AG10803 (cell line): ENCODE measurements at places on chromosomes 16 and 17.

DNA sequence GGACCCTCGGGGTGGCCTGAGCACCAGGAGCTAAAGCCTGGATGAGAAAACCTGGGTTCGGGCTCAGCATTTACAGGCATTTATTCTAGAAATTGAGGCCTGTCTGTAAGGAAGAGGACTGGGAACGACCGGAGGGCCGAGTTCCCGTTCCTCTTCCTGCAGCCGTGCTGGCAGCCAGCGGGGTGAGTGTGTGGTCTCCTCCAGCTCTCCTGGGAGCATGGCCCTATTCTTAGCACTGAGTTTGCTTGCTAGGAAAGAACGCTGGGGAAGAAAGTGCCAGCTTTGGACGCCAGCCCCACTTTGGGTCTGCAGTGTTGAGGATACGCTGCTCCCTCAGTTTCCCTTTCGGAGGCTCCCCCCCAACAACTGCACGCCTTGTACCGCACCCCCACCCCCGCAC, 49.6 kb downstream of the MGAT5B start:
- no peak for DNase-seq

DNA sequence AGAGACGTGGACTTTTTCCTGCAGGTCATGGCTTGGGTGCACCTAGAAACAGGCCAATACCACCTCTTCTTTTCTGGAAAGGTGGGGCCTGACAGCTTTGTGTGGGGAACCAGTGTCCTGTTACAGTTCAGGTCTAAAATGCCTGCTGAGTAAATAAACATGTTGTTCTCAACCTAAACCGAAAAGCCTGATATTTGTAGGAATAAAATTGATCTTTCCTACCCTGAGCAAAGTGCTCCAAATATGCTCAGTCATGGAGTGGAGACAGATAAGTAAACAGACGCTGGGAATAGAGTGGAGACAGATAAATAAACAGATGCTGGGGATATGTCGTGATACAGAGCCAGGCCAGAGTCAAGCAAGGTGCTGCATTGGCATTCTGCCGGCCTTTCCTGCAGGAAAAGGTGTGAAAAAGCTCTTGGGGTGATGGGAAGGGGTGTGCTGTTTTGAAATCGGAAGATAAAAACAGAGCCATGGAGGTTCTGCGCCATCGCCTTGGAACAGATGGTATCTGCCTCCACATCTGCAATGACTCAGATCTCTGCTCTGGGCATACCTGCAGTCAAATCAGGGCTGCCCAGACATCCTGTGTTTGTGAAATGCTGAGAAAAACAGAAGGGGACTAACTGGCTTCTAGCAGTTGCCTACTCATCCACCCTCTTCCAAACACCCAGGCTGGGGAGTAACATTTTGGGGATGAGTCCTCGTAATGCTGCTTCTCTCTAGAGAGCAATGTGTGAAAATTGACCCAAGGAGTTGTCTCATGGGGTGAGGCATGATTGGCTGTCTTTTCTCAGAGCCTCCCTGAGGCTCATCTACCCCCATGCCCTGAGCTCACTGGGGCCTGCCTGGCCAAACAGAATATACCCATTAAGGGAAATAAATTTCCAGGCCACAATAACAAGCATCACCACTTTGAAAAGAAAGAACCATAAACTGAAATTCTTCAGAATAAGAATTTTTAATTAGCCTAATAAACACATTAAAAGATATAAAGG, 16.8 kb upstream of the TRPV2 start:
- no peak for DNase-seq

DNA sequence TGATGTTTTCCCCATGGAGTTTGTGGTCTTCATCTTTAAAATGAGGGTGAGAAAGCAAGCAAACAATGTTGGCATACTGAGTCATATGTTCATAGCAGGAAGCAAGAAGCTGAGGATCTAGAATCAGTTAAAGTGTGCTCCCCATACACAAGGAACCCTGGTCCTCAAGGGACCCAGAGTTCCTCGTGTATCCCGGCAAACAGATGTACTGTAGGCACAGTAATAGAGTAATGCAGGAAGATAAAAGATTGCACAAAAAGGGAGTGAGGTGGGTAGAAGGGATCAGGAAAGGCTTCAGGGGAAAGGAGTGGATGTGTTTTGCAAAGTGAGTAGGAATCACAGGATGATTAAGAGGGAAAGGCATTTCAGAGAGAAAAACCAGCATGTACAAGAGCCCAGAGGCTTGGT, 412.3 kb upstream of the CDH11 start:
- DNase-seq: peak; percentile 46

DNA sequence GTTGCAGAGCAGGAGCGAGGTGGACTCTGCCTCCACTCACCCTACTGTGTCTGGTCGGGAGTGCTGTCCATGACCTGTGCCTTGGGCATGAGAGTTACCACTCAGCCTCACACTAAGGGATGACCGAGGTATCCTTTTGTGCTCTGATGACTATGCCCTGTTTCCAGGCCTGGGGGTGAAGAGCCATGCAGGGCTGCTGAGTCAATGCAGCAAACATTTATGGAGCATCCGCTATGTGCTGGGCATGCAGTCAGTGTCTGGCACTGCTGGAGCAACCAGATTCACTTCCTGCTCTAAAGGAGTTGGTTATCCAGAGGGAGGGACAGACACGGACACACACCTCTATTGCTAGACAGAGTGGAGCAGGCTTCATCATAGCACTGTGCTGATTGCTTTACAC, 7.6 kb upstream of the HNF1B start:
- peak; percentile 79 for DNase-seq

DNA sequence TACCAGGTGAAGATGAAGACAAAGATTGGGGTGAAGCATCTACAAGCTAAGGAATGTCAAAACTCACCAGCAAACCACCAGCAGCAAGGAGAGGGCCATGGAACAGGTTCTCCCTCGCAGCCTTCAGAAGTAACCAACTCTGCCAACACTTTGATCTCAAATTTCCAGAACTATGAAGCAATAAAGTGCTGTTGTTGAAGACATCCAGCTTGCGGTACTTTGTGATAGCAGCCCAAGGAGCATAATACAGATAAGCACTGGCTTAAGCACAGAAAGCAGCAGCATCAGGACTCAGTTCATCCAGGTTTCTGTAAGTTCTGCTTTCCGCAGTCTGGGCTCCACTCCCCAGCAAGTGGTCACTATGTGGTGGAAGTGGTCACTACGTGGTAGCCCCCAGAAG, 16.0 kb upstream of the CDRT4 start:
- no peak for DNase-seq

DNA sequence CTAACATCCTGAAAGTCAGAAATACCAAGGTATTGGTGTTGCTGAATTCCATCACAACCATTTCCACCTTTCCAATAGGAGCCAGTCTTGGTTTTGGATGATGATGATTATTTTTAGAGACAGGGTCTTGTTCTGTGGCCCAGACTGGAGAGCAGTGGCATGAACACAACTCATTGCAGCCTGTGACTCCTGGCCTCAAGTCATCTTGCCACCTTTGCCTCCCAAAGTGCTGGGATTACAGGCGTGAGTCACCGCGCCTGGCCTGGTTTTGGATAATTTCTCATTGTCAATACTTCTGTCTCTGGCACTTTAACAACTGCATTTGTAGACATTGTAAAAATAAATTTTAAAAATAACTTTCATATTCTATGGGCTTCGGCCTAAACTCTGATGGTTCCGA, 22.6 kb downstream of the STAT5B start:
- DNase-seq: no peak

GRCh38 chr17:15894258-15894657, 50.7 kb upstream of the ADORA2B start:
- DNase-seq: no peak

DNA sequence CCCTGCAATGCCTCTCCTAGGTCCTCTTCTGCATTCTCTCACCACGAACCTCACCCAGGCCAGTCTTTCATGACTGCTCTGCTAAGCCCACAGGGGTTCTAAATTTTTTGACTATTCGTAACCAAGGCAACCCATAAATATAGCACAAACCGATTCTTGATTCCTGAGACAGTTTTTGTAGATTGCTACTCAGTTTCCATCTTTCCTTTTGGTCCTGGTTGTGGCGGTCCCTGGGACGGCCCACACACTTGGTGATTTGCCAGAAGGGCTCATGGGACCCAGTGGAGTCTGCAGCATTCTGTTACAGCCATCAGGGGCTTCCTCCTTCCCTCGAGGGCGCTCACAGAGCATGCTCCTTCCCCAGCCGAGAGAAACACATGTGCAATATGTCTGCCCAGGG, 23.4 kb upstream of the MGAT5B start:
- no peak for DNase-seq

DNA sequence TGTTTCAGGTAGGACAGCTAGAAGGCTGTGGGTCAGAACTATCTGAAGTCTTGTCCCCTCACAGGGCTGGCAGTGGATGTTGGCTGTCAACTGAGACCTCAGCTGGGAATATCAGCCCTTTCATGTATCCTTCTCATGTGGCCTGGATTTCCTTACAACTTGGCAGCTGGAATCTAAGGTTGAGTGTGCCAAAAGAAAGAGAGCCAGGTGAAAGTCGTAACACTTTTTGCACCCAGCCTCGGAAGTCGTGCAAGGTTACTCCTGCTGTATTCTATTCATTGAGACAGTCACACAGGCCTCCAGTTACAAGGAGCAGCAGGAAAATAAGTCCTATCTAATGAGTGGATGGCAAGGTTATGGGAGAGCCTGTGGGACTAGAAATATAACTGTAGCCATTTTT, 52.6 kb upstream of the DNAH9 start:
- DNase-seq: no peak

GRCh38 chr17:56593646-56594319, at the start of gene NOG:
Gene NOG (plus strand): TSS chr17:56593699. CDS start chr17:56594224, 525 bp downstream.
- DNase-seq: peak; percentile 78

DNA sequence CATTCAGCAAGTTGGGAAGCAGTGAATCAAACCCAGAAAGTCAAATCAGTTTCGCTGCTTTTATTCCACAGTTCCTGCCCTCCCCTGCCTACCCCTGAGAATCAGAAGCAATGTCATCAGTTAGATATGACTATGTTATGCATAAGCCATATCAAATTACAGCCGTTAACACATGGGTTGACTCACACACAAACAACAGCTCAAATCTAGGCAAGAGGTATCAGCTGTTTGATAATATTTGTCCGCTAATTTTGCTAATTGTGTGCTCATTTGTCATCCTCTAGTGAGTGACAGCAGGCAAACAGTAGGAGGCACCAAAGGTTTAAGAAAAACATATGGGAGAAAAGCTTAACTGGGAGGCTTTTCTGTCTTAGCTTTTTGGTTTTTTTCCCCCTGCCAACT, 327.4 kb upstream of the CCL2 start:
- no peak for DNase-seq

- no peak for DNase-seq
These were observed 2.1 kb upstream of the PVALEF start for GRCh38 chr17:81163051-81163695.

DNA sequence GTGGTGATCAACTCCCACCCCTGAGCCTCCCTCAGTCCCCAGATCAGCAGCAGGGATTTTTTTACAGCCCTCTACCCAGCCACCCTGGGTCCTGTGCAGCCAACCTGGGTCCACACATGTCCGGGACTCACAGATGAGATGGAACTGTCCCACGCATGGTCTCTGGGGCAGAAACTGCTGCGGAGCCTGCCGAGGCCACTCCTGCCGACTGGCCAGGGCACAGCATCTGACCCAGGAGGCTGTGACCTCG, 48.0 kb upstream of the ZCCHC14 start:
- no peak for DNase-seq

- no peak for DNase-seq
These were observed 177.2 kb downstream of the FOXL1 start for GRCh38 chr16:86755571-86756006.

DNA sequence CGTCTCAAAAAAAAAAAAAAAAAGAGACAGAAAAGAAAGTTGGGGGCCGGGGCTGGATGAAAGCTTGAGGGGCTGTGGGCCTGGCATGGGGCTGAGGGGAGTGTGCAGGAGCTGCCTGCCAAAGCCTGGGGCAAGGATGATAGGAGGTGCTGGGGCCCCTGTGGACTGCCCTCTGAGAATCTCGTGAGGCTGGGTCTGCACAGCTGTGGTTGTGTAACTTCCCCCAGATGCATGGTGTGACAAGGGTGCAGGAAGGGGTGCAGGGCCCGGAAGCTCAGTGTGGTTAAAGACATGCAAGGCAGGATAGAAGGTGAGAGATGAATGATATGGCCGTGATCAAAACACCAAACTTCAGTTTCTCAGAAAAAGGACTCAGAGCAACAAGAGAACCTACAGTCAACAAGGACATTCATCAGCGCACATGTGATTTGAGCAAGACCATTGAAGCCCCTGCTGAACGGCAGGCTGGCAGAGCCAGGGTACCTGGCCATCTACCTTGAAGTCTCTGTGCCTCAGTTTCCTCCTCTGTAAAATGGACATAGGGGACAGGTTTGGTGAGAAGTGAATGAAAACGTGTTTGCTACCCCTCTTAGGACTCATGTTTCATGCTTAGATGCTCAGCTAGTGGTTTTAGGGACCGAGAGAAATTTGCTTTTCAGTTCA, 9.6 kb downstream of the IL32 start:
- no peak for DNase-seq

DNA sequence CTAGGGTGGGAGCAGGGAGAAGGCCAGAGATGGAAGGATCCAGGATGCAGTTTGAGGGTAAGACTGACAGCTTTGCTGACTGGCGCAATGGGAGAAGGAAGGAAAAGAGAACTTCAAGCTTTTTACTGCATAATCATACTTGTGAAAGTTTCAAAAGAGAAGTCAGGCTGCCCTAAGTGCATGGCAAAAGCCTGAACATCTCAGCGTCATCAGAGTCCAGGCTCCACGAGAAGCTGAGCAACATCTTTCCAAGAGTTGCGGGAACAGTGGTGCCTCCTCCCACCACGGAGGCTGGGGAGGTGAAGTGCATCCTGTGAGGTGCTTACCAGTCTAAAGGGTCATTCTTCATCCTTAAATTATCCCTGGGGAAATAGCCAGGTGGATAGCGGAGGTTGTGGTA, 26.9 kb upstream of the SLC38A8 start:
- DNase-seq: no peak

GRCh38 chr17:79290726-79291125, 216.1 kb downstream of the ENGASE start:
- no peak for DNase-seq

- DNase-seq: peak; percentile 25
These were observed at the start of gene SLC16A11 for GRCh38 chr17:7043497-7044198. Gene SLC16A11 (minus strand): TSS chr17:7044092. CDS start chr17:7043513, 579 bp downstream.

DNA sequence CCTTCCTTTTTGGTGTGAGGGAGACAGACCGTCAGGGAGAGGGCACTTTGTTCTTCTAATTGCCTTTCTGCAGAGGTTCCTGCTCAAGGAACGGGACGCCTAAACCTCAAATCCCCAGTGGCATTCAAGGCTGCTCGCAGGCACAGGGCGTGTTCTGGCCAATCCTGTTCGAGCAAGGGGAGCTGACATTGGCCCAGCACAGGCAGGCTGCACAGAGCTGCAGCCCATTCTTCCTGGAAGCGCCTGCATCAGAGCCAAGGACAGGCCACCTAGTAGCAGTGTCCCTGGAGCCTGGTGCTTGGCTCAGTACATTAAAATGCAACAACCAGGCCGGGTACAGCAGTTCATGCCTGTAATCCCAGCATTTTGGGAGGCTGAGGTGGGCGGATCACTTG, 72.2 kb upstream of the CREBBP start:
- peak; percentile 75 for DNase-seq

DNA sequence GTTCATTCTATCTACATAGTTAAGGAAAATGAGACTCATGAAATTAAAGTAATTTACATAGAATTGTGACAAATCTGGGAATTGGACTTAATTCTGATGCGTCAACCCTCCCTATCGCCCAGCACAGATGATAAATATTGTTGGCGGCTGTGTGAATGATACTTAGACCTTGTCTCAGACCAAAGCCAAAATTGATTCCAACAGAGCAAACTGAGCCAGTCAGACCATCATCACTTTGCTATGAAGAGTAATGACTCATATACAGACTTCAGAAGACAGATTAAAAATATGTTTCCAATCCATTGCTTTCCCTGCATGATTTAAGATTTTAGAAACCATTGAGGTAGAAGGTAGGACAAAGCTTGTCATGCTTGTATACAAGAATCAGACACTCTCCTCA, 1156.7 kb upstream of the CDH8 start:
- no peak for DNase-seq

- no peak for DNase-seq
These were observed 25.6 kb upstream of the CACNG1 start for GRCh38 chr17:67018471-67019434.
